ENCODE measurements at places on chromosomes 5 and 9.

- DNase-seq = no peak
Observed at GRCh38 chr9:89464300-89464901, 33.5 kb downstream of the SEMA4D start.

DNA sequence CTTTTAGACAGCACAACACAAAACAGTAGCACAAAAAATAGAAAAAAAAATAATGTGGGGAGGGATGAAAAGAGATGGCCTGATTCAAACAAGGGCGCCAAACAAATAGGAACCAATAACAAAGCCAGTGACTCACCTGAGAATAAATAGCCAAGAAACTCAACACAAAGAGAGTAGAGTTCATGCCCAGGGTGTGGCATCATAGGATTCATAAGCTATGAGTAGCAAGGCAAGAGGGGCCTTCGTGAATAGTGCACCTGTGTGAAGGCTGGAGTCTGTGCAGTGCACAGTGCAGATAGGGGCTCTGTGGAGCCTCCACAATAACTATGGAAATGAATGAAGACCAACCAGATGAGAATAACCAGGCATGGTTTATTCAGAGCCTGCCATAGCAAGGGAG, 541.7 kb downstream of the SPOCK1 start:
- DNase-seq = no peak

- no peak for DNase-seq
Observed at GRCh38 chr9:132059361-132059760, 20.3 kb downstream of the MED27 start.

DNA sequence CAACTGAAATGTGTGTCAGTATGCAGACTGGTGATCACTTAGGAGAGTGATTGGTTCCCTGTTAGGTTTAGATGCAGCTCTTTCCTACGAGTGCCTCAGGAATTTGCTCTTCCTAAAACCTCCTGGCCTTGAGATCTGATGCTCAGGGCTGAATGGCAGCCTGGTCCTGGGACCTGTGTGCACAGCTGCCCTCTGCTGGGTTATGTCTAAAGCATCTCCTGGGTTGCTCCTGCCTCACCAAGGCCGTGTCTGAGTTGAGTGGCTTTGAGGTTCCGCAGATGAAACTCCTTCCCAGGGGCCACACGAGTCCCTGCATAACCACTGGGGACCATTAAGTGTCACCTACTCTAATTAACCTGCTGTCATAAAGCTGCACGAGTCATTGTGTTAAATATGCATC, 59.5 kb downstream of the MVB12B start:
- DNase-seq = no peak

GRCh38 chr9:2043243-2043642, 28.1 kb downstream of the SMARCA2 start:
- no peak for DNase-seq

GRCh38 chr5:13910637-13911288, 33.7 kb downstream of the DNAH5 start:
- DNase-seq = no peak

DNA sequence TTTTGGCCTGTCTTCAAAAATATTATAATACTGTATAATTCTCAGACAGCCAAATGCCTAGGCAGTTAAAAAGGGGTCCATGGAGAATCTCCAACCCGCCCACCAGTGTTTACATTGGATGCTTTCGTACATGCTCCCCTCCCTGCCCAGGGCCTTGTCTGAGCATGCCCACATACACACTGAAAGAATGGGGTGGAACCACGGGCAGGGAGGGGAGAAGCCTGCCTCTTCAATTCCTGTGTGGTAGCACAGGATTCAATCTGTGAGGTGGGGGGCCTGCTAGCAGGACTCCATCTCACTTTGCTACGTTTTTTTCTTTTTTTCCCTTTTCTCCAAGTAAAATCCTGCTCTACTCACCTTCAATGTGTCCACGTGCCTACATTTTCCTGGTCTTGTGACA, 314.7 kb upstream of the GRAMD2B start:
- no peak for DNase-seq

GRCh38 chr9:119154527-119154926, 214.7 kb downstream of the BRINP1 start:
- DNase-seq = no peak

GRCh38 chr9:14018081-14018480, 295.9 kb downstream of the NFIB start:
- no peak for DNase-seq

- no peak for DNase-seq
Observed at GRCh38 chr5:131536211-131536826, 98.7 kb downstream of the RAPGEF6 start.
